Activated T-helper 17 cell treated with anti-CD3 and anti-CD28 coated beads, Interleukin-2, amount 50 U/mL, for 72 hours (primary cell): ENCODE measurements at places on chromosomes 16 and 17.

DNA sequence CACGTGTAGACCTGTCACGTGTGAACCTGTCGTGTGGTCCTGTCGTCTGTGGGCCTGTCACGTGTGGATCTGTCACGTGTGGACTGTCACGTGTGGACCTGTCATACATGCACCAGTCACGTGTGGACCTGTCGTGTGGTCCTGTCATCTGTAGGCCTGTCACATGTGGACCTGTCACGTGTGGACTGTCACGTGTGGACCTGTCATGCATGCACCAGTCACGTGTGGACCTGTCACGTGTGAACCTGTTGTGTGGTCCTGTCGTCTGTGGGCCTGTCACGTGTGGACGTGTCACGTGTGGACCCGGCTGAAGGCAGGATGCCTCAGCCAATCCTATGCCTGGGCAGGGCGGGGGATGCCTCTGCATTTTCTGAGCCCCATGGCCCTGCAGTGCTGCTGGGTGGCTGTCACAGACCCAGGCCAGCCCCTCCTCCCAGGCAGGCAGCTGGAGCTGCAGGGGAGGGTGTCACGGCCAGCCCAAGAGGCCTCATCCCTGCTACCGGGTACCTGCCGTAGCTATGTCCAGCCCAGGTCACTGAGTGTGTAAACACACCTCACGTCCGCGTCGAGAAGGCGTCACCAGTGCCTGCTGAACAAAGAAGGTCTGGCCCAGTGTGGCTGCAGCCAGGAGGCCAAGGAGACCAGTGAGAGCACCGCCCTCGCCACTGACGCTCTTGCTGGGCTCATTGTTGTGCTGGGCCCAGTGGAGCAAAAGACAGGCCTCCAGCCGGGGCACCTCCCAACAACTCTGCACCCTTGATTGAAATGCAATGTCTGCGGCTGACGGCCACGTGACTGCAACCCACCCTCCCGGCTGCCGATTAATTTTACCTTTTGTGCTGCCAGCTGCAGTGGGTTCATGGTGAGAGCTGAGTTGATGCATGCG lies 18.6 kb upstream of the ACSF3 start:
- no peak for ATAC-seq

DNA sequence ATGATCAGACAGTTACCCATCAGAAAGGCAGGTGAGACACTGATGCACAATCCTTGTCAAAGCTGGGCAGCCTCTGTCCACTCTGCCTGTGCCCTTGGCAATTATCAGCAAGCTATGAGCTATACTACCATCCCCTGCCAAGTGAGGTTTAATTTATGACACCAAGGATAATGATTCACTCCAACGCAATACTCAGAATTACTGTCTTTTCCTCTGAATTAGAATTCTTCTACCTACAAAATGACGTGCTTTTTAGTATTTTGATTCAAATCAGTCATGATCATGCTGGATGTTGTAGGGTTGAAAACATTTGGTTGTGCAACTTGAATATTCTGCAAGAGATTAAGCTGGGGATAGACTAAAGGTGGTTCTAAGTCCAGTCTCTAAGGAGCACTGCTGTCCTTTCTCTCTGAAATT lies 116.8 kb upstream of the SOX9 start:
- ATAC-seq, result peak; percentile 38

DNA sequence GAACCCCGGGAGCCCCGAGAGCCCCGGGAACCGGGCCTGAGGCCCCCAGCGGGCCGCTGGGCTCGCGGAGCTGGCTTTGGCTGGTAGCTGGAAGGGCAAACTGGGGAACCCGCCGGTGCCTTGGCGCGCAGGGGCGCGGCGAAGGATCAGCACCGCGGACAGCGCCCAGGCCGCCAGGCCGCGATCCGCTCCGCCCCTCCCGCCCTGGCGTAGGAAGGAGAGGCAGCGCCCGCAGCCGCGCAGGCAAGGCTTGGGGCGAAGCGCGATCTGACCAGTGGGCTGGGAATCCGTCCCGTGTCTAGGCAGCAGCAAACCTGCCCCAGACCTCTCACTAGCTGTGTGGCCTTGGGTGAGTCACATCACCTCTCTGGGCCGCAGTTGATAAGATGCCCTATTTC lies 331 bp upstream of the CCDC92B start:
- ATAC-seq, result peak; percentile 99

- ATAC-seq, result no peak
These were observed 3.2 kb downstream of the RHBDL3 start for GRCh38 chr17:32268734-32269288.

- ATAC-seq, result no peak
These were observed 452.7 kb downstream of the TMEM114 start for GRCh38 chr16:8137606-8138005.

GRCh38 chr16:19382887-19383816 lies 34.5 kb upstream of the TMC5 start:
- no peak for ATAC-seq

- no peak for ATAC-seq
These were observed 350.2 kb downstream of the KIF2B start for GRCh38 chr17:54172985-54173316.

- no peak for ATAC-seq
These were observed 14.0 kb downstream of the SOX9 start for GRCh38 chr17:72134608-72135394.

DNA sequence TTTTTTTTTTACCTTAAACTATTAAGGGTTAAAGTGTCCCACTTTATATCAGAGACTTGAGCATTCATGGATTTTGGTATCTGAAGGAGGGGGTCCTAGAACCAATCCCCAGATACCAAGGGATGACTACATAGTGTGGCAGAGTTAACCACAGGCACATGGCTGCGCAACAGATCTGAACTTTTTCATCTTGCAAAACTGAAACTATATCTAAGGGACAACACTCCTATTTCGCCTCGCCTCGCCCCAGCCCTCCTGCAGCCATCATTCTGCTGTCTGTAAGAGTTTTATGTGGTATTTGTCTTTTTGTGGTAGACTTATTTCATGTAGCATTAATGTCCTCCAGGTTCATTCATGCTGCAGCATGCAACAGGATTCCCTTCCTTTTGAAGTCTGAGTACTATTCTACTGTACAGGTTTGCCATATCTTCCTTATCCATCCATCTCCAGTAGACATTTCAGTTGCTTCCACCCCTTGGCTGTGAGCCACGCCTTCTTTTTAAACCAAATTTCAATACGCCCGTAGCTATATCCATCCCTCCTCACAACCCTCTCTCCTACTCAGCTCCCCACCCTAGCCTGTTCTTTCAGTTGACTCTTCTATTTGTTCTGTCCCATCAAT lies 53.2 kb downstream of the AMFR start:
- ATAC-seq, result peak; percentile 47

GRCh38 chr17:71634376-71634775 lies 486.4 kb upstream of the SOX9 start:
- ATAC-seq, result no peak

DNA sequence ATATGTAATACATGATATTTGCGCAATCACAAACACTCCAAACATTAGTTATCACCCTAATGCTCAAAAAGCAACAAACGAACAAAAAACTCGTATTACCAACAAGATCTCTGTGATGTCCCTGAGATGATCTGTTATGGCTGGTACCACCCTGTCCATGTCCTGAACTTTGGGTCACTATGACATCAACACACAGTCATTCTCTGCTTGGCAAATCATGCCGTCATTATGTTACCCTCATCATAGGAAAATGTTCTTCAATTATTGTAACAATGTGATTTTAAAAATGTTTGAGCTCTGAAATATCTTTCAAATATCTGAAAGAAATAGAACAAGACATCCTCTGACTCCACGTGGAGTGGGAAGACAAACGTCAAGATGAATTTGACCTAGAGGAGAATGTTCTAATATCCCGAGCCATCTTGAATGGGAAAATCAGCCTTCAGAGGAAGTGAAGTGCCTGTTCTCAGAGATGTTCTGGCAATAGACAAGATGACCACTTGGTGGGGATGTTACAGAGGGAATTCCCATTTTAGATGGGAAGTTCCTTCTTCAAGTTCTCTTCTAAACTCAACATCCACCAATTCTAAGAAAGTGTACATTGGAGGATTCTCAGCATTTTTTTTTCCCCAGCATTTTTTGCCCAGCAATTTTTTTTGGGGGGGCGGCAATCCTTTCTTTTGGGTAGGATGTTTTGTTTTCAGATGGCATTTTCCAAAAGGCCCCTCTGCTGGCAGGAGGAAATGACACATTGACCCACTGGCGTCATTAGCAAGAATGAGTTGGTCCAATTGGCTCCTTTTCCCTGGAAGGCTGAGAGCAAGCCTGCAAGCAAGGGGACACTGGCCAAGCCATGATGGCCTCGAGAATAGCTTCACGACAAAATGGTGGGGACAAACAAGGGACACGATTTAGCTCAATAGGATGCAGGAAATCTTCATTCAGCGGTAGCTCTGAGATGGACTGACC lies 3.7 kb upstream of the HSD17B2 start:
- ATAC-seq, result no peak

DNA sequence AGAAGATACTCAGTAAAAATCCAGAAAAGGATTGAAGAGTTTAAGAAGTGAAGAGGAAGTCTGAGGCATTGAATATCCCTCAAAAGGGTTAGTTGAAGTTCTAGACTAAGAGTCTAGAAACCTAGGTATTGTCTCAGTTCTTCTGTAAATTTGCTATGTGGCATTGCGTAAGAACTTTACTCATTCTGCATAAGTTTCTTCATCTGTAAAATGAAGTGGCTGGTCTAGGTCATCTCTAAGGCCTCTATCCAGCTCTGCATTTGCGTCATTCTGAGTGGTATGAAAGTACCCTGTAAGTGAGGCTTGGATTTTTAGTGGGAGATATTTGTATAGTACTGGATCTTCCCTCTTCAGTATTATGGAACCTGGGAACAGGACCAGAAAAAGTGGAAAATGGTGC lies 130.2 kb downstream of the MYO1D start:
- no peak for ATAC-seq

DNA sequence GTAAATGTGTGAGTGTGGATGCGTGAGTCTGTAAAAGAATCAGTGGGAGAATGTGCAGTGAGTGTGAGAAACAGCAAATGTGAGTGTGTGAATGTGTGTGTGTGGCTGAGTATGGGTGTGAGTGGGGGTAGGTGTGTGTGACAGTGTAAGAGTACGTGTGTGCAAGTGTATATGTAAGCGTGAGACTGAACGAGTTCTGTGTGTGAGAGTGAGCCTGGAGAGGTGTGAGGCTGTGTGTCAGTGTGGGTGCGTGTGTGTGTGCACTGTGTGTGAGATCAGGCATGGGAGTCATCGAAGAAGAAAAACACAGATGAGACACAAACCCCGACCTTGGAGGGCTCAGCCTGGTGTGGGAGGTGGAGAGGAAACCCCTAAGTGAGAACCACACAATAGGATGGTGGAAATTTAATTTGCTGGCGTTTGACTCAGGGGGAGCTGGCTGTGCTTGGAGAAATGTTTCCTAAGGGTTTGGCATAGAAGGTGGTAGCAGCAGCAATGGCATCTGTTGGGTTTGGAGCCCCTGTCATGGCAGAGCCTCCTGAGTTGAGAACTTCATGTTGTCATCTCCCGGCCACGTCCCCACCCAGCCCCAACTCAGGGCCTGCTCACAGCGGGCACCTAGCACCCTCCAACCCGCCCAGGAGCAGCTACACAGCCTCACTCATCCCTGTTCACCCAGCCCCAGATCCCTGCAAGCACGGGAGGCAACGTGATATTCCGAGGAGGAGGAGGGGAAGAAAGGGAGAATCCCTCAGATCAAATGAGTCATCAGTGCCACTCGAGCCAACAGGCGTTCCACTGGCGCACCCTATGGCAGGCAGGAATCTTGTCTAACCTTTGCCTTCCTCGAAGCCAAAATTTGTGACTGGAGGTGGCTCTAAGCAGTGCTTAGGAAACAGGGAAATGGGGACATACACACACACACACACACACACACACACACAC lies 14.3 kb upstream of the NUBP1 start:
- no peak for ATAC-seq

GRCh38 chr16:81758376-81758775 lies 20.7 kb upstream of the PLCG2 start:
- no peak for ATAC-seq

GRCh38 chr17:47057830-47058229 lies 78.8 kb upstream of the RPRML start:
- ATAC-seq, result no peak

DNA sequence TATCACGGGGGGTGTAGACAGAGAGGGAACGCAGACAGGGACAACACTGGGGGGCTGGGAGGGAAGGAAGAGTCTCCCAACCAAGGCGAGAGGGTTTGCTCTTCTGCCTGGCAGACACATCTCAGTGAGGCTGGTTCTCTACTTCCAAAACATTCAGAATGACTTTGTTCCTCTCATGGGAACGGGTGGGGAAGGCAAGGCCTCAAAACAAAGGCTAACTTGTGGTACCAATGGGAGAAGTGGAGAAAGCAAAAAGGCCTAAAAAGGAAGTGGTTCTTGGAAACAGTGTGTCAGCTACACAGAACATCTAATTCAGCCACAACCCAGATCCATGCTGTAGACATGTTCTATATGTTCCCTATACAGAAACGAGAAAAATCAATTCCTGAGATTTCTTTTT lies 7.5 kb downstream of the FLOT2 start:
- ATAC-seq, result peak; percentile 30

GRCh38 chr17:49365667-49366066 lies 3.6 kb upstream of the ZNF652 start:
- ATAC-seq, result no peak

DNA sequence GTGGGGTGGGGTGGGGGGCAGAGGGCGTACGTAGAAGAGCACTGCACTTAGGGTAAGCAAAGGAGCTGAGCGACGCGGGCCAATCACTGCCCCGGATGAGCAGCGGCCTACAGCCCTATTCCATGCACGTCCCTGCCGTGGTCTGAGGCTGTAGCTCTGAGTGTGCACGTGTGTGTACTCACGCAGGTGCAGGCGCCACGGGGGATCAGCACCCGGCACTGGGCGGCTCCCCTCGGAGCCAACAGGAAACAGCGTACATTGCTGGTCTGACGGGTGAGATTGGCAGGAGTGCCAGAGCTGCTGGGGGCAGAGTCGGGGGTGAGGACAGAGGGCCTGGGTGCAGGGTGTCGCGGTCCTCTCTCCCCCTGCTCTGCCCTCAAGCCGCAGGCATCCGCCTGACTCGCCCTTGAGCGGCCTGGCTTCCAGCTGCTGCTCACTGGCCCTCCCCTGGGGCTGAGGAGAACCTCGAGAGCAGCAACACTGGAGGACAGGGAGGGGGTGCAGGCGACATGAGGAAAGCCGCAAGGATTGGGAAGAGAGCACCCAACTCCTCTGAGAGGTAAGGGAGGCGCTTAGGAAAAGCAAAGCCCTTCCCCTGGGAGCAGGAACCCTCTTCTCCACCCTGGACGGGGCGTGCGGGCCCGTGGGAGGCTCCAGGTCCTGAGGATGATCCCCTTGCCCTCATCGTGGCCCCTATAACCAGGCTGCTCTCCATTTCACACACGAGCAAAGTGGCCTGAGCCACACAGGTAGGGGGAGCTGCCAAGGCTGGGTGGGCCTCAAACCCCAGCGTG lies 57.8 kb downstream of the ENGASE start:
- ATAC-seq, result no peak
